Nephron progenitor cell (in vitro differentiated cells): ENCODE measurements at places on chromosomes 6 and 20.

DNA sequence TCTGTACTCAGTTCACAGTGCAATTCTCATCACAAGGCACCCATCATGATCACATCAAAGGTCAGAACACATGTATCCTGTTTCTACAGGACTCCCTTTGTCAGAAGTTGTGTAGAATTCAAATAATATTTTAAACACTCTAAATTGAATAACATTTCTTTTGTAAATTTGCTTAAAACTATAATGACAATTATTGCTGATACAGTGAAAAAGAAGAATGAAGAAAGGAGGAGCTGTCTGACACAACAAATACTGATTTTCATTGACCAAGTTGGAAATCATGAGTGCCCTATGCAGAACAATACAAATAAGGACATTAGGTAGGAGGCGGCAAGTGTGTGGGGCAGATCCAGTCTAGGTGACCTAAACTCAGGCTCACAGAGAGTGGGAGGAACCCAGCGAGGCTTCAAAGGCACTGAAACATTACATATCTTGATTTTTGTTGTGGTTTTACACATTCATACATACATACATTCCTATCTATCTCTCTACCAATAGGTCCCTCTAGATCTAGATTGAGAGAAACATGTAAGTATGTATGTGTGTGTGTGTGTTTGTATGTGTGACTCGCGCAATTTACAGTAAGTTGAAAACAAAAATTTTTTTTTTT lies 79.2 kb upstream of the SLC2A12 start:
- H3K4me3 ChIP-seq = no peak overlapping the region
- DNase-seq = no peak
- H3K4me1 ChIP-seq = no peaks in the 10 kb centered on the region
- H3K36me3 ChIP-seq = no peaks in the 10 kb centered on the region

DNA sequence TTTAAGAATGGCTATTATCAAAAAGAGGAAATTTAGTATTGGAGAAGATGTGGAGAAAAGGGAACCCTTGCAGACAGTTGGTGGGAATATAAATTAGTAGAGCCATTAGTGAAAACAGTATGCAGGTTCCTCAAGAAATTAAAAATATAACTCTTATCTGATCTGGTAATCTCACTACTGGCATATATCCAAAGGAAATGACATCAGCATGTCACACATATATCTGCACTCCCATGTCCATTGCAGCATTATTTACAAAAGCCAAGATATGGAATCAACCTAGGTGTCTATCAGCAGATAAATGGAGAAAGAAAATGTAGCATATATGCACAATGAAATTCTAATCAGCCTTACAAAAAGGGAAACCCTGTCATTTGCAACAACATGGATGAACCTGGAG lies 2.6 kb downstream of the SIRPG start:
- H3K4me1 ChIP-seq = no peaks in the 10 kb centered on the region
- no peak for DNase-seq
- H3K36me3 ChIP-seq = no peaks in the 10 kb centered on the region
- H3K27me3 ChIP-seq = peaks cover 18% of the 10 kb centered on the region
- H3K27ac ChIP-seq = no peak overlapping the region

DNA sequence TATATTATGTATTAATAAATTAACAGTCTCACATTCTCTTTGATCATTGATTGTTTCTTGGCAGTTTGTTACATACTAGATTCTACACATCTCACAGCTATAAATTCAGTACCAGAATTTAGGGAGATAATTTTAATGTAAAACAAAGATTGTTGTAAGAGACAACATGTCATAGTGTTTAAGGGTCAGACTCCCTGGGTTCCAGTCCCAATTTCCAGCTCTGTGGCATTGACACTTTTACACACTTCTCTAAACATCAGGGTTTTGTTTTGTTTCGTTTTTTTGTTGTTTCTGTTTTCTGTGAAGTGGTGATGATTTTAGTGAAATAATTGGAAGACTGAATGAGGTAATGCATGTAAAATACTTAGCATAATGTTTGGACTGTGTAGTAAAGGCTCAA lies 19.9 kb downstream of the ADGRB3 start:
- H3K4me3 ChIP-seq = no peak overlapping the region
- DNase-seq = no peak
- peaks cover 7% of the 10 kb centered on the region for H3K4me1 ChIP-seq
- H3K27ac ChIP-seq = no peak overlapping the region

DNA sequence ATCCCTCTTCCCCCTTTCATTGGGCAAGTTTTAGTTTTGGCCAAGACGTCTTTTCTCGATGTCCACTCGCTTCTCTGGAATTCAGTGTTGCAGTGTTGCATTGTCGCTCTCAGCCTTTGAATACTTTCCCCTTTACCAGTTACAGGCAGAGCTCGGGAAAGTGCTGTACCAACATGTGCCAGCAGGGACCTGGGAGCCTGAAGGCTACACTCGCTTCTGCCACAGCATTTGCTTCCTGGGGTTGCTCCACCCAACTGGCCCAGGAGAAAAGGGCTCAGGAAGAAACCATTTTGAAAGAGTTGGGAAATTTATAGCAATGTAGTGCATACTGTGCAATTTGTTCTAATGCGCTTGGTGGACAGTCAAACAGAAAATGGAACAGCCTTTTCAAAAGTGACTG lies 78.6 kb downstream of the LINC00237 start:
- no peaks in the 10 kb centered on the region for H3K36me3 ChIP-seq
- peaks cover 6% of the 10 kb centered on the region for H3K27me3 ChIP-seq
- H3K4me1 ChIP-seq = peaks cover 21% of the 10 kb centered on the region
- no peak overlapping the region for H3K27ac ChIP-seq

- H3K36me3 ChIP-seq = no peaks in the 10 kb centered on the region
- H3K27me3 ChIP-seq = peaks cover 17% of the 10 kb centered on the region
- no peak overlapping the region for H3K27ac ChIP-seq
- no peak overlapping the region for H3K4me3 ChIP-seq
Observed at GRCh38 chr6:6932968-6933367, 174.8 kb upstream of the RREB1 start.

DNA sequence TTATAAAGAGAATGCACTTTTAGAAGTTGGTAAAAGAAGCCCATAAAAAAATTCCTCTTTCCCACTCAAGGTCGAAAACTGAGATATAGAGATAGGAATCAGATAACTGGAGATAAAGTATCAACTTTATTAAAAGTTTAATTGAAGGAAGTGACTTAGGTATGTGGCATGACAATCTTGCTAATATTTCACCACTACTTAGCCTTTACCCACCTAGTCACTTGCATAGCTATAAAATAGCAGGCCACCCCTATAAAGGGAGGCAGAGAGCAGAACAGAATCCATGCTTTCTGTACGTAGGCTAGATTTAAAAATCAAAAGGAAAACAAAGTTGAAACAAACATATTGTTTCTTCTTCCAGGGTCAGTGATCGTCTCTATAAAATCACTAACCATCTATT lies 13.2 kb upstream of the TBC1D32 start:
- no peaks in the 10 kb centered on the region for H3K27me3 ChIP-seq
- no peaks in the 10 kb centered on the region for H3K36me3 ChIP-seq
- no peak for DNase-seq

DNA sequence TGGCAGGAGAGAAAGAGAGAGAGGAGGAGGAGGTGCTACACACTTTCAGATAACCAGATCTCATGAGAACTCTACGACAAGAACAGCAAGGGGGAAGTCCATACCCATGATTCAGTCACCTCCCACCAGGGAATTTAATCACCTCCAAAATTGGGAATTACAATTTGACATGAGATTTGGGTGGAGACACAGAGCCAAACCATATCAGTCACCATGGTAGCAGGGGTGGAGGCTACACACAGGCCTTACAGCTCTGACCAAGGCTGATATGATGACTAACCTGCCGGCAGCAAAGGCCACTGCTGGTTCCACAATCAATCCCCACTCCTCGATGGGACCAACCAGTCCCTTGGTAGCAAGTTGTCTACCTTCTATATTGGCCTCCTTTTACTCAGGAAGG lies 13.6 kb upstream of the RBM24 start:
- H3K4me1 ChIP-seq = no peaks in the 10 kb centered on the region
- H3K27ac ChIP-seq = no peak overlapping the region
- no peak overlapping the region for H3K4me3 ChIP-seq
- H3K27me3 ChIP-seq = peaks cover 4% of the 10 kb centered on the region
- DNase-seq = no peak

- H3K4me1 ChIP-seq = peaks cover 32% of the 10 kb centered on the region
- peak; percentile 34 for DNase-seq
- peaks cover 60% of the 10 kb centered on the region for H3K27me3 ChIP-seq
- H3K27ac ChIP-seq = no peak overlapping the region
- H3K4me3 ChIP-seq = no peak overlapping the region
Observed at GRCh38 chr6:33172688-33173534, 19.4 kb downstream of the COL11A2 start.

DNA sequence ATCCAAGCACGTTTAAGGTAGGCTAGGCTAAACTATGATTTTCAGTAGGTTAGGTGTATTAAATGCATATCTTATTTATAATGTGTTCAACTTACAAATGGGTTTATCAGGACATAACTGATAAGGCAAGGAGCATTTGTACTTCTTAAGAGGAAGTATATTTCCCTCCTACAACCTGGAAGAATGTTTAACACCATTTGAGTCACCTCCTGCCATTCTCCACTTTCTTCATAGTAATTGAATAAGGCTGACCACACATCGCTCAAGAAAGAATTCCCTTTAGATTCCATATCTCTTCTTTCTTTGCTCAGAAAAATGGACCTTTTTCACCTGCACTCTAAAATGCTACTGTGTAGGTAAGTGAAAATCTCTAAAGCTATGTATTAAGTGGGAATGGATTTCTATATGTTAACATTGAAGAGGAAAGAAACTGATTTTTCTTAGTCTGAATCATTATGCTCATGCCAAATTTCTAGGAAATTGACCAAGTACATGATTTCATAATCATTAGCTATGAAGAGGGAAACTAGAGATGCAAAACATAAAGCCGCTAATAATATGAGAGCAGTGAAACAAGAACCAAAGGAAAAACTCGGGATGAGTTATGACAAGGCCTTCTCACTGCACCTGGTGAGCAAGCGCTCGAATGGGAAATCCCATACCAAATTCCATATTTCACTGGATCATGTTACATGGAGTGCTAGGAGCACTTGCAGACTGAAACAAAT lies 210.4 kb downstream of the ALDH8A1 start:
- H3K27ac ChIP-seq = no peak overlapping the region
- H3K4me1 ChIP-seq = peaks cover 6% of the 10 kb centered on the region
- DNase-seq = no peak
- H3K27me3 ChIP-seq = peaks cover 7% of the 10 kb centered on the region

GRCh38 chr20:52655395-52655794 lies 316.8 kb upstream of the TSHZ2 start:
- H3K27ac ChIP-seq = no peak overlapping the region
- H3K27me3 ChIP-seq = peaks cover 10% of the 10 kb centered on the region
- no peak overlapping the region for H3K4me3 ChIP-seq
- H3K4me1 ChIP-seq = peaks cover 4% of the 10 kb centered on the region

- H3K27me3 ChIP-seq = peaks cover 8% of the 10 kb centered on the region
- peaks cover 48% of the 10 kb centered on the region for H3K36me3 ChIP-seq
- DNase-seq = no peak
- H3K4me3 ChIP-seq = no peak overlapping the region
- no peak overlapping the region for H3K27ac ChIP-seq
Observed at GRCh38 chr6:39876826-39877225, 57.4 kb downstream of the MOCS1 start.

- H3K4me3 ChIP-seq = peak overlapping the region; percentile 39
- H3K36me3 ChIP-seq = no peaks in the 10 kb centered on the region
- peaks cover 23% of the 10 kb centered on the region for H3K27me3 ChIP-seq
- no peak for DNase-seq
Observed at GRCh38 chr6:14630016-14630415, 512.4 kb downstream of the CD83 start.

DNA sequence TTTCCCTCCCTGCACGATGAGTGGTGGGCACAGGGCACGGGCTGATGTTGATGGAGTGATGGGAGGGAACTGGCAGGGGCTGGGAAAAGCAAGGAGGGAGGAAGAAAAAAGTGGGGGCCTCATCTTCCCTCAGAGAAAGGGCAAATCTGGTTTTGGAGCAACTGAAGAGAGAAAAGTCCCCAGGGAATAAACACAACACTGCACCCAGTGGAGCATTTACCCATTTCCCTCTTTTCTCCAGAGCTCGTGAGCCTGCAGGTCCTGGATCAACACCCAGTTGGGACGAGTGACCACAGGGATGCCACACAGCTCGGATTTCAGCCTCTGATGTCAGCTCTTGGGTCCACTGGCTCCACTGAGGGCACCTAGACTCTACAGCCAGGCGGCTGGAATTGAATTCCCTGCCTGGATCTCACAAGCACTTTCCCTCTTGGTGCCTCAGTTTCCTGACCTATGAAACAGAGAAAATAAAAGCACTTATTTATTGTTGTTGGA lies 11.4 kb downstream of the MICA start:
- peaks cover 36% of the 10 kb centered on the region for H3K4me1 ChIP-seq
- H3K27me3 ChIP-seq = peaks cover 5% of the 10 kb centered on the region
- H3K4me3 ChIP-seq = no peak overlapping the region
- peaks cover 32% of the 10 kb centered on the region for H3K36me3 ChIP-seq

- peaks cover 5% of the 10 kb centered on the region for H3K4me1 ChIP-seq
- H3K27ac ChIP-seq = no peak overlapping the region
- no peak overlapping the region for H3K4me3 ChIP-seq
Observed at GRCh38 chr6:25118038-25118437, 161.1 kb upstream of the CARMIL1 start.

GRCh38 chr6:112207131-112207530 lies 47.2 kb downstream of the LAMA4 start:
- H3K4me1 ChIP-seq = peaks cover 72% of the 10 kb centered on the region
- peaks cover 7% of the 10 kb centered on the region for H3K27me3 ChIP-seq
- DNase-seq = no peak
- no peak overlapping the region for H3K27ac ChIP-seq
- H3K4me3 ChIP-seq = no peak overlapping the region

GRCh38 chr20:7571521-7572055 lies 368.7 kb downstream of the HAO1 start:
- H3K27ac ChIP-seq = no peak overlapping the region
- no peaks in the 10 kb centered on the region for H3K36me3 ChIP-seq
- no peaks in the 10 kb centered on the region for H3K4me1 ChIP-seq
- no peak overlapping the region for H3K4me3 ChIP-seq
- no peak for DNase-seq

- H3K27me3 ChIP-seq = peaks cover 5% of the 10 kb centered on the region
- DNase-seq = no peak
- no peaks in the 10 kb centered on the region for H3K36me3 ChIP-seq
- H3K27ac ChIP-seq = no peak overlapping the region
Observed at GRCh38 chr6:139019722-139020121, 8.8 kb upstream of the ABRACL start.

DNA sequence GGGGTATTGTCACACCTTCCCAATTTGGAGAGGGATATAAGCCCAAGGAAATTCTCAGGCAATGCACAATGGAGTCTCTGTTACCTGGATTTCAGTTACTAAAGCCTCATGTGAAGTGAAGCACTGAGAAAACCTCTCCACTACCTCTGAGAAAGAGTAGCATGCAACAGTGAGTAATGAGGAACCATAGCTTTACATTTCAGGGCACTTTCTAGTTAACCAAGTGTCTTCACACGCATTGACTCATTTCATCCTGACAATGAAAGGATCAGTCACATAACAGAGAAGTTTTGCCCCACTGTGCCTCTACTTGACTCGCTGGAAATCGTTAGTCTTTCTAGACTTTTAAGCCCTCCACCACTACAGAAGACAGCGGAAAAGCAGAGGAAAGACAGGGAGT lies 86.2 kb upstream of the ARID1B start:
- H3K4me3 ChIP-seq = no peak overlapping the region
- H3K27ac ChIP-seq = no peak overlapping the region
- no peak for DNase-seq
- H3K36me3 ChIP-seq = no peaks in the 10 kb centered on the region
- H3K4me1 ChIP-seq = peaks cover 16% of the 10 kb centered on the region
- peaks cover 4% of the 10 kb centered on the region for H3K27me3 ChIP-seq

GRCh38 chr6:144104898-144105487 lies 9.6 kb upstream of the SF3B5 start:
- no peak overlapping the region for H3K27ac ChIP-seq
- no peak for DNase-seq
- H3K36me3 ChIP-seq = no peaks in the 10 kb centered on the region
- no peaks in the 10 kb centered on the region for H3K4me1 ChIP-seq
- no peak overlapping the region for H3K4me3 ChIP-seq
